ENCODE measurements at places on chromosomes 6 and 20.

GRCh38 chr6:27138837-27139755 lies 108.4 kb upstream of the PRSS16 start:
- DNase-seq: no peak

DNA sequence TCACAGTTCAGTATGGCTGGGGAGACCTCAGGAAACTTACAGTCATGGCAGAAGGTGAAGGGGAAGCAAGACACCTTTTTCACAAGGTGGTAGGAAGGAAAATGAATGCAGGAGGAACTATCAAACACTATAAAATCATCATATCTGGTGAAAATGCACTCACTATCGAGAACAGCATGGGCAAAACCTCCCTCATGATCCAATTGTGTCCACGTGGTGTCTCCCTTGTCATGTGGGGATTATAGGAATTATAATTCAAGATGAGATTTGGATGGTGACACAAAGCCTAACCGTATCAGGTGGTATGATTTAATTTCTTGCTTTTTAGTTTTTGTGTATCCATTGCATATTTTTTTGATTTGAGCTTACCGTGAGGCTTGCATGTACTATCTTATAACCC lies 133.2 kb upstream of the SYNCRIP start:
- no peak for DNase-seq

DNA sequence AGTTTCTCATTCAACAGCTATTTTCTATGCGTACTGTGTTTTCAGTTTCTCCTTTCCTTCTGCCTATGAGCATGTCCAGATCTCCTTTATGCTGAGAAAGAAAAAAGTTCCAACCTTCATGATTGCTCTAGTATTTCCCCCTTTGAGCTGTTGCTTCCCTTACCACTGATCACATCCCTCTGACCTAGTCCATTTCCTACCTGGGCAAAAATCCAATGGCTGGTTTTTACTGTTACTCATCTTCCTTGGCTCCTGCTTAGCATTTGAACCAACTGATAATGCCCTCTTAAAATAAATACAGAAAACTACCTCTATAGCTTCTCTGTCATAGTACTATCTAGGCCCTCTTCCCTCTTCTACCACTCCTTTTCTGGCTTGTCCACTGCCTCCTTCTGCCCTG lies 6.0 kb downstream of the RFX6 start:
- DNase-seq: no peak

DNA sequence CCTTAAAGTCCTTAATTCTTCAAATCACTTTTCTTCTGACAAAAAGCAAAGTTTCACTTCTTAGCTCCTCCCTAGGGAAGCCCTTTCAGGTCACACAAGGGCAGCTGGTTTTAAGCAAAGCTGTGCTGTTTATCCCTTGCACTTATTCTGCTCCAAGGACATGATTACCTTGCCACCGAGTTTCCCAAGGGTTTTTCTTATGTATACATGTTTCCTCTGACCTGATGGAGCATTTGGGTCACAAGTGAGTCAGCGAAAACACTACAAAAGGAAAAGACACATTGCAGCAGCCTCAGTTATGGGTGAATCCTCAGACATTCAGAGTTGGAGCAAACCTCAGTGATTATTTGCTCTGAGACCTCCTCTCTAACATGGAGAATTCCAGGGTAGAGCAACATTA lies 26.6 kb upstream of the ILRUN start:
- DNase-seq: no peak

- no peak for DNase-seq
Observed at GRCh38 chr6:9482030-9482738, 932.7 kb downstream of the TFAP2A start.

- no peak for DNase-seq
Observed at GRCh38 chr20:58579069-58579818, 64.0 kb upstream of the APCDD1L start.

DNA sequence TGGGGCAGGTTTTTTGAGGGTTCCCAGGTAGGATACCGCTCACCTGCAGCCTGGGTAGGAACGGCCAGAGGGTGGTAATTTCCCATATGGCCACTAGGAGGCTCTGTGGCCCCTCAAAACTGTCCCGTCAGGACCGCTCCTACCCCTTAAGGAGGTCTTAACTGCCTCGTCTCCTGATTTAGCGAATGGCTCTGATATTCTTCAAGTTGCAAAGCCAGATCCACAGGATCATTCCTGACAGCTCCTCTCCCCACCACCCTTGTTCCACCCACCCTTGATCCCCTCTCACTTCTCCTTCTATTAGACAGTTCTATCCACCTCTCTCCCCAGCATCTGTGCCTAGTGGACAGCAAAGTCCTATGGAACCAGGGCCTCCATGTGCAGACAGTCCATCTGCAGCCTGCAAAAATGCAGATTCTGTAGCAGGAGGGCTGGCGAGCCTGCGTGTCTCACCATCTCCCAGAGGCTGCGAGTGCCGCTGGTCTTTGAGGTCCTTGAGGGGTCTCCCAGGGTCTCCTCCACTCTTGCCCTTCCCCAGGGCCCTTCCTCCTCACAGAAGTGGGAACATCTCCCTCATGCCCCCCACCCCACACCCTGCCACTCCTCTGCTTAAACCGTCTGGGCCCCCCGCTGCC lies 34.3 kb upstream of the ZBP1 start:
- peak; percentile 57 for DNase-seq

DNA sequence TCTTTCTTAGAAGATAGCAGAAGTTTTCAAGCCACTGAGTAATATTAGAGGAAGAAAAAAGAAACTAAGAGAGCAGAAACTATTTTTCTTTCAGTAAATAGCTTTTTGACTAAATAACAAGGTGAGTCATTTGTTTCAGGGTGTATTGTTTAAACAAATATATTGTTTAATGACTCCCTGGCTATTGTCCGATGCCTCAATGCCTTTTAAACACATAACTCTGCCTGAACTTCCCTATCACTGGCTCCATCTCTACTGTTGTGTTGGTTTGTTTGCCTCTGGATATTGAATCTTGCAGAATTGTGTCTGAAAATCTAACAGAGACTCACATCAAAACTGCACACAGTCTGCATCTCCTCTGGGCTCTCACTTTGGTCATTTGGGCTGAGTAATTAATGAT lies 19.6 kb upstream of the CLIC5 start:
- no peak for DNase-seq

DNA sequence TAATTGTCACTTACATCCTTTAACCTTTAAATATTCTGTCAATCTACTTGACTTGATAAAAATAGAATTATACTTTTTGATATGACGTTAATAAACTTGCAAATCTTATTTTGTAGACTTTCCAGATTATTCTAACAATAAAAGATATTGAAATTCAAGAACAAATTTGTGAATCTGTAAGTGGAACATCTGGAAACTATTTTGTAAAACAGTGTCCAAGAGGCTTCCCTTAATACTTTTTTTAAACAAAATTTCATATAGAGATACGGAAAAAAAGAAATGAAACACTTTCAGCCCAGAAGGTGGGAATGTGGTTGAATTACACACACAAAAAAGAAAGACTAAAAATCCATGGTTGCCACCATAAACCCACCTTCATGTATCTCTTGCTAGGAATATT lies 174.4 kb downstream of the COL19A1 start:
- DNase-seq: no peak

- no peak for DNase-seq
Observed at GRCh38 chr6:8000188-8000596, 64.0 kb downstream of the BLOC1S5 start.

DNA sequence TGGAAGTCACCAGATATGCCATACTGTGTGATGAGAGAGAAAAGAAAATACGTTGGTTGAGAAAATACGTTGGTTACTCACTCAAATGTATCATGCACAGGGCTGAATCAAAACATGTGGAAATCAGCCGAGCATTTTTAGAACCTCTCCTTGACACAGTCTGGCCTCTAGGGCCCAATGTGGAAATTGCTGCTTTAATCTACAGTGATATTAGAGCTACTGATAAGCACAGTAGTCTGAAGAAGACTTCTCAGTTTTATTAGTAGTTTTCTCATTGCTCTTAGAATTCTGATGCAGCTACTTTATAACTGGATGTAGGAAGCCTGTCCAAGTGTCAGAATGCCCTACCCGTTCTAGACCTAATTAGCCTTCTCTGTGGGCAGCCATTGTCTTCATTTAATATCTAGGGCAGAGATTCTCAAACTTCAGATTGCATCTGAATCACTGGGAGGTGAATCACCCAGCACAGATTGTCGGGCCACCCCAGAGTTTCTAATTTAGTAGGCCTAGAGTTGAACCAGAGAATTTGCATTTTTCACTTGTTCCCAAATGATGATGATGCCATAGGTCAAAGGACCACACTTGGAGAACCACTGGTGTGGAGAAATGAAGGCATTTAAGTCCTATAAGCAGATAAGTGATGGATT lies 229.1 kb downstream of the PLCB1 start:
- peak; percentile 41 for DNase-seq

- DNase-seq: no peak
Observed at GRCh38 chr6:123986938-123987337, 183.3 kb downstream of the NKAIN2 start.

DNA sequence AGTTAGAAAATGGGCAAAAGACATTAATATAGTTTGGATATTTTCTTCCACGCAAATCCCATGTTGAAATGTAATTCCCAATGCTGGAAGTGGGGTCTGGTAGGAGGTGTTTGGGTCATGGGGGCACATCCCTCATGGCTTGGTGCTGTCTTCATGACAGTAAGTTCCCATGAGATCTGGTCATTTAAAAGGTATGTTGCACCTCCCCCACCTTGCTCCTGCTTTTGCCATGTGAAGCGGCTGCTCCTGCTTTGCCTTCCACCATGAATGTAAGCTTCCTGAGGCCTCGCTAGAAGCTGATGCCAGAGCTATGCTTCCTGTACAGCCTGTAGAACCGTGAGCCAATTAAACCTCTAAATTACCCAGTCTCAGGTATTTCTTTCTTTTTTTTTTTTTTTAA lies 16.3 kb upstream of the TMEM14A start:
- no peak for DNase-seq

DNA sequence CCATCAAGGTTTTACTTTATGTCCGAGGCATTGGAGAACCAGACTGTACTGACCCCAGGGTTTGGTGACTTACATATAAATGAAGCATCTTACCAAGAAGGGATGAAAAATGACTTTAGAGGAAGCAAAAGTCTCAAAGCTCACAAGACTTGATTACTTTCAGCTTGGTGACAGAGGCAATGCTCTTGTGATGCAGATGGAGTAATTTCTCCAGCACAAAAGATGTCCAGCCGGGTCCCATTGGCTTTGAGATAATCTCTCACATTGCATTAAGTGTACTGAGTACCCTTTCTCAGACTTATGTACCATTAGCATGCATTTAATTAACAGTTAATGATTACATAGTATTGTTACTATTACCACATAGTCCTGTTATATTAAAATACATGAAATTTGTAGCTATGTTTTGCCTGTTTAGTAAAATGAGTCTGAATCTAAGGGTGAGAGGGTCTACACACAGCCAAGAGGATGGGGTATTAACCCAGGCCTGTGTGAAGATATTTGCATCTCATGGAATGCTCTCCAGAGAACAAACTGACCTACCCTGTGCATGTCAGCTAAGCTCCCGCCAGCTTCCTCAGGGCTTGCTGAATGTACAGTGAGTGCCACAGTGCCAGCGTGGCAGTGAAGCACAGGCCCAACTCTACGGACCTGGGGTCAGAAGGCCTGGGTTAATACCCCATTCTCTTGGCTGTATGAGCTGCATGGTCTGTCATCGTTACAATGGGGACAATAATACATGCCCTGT lies 5.6 kb downstream of the HTR1E start:
- no peak for DNase-seq

DNA sequence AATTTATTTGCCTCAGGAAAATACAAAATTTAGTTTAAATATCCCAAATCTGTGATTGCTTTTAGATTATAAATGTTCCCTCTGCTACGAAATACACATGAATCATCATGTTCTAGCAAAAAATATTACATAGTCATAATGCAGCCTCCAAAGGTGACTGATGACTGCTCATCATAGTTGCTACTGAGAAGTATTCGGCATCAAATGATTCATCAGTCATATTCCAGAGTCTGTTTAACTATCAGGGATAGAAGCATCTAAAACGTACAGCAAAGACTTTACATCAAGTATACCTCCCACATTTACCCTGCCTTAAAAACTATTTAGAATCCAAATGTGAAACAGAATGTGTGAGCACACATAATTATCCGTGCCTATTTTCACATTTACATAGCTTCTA lies 626.0 kb downstream of the CDH26 start:
- no peak for DNase-seq

GRCh38 chr6:97939440-97940168 lies 656.6 kb upstream of the MMS22L start:
- DNase-seq: no peak

- DNase-seq: no peak
Observed at GRCh38 chr6:125057392-125058246, 95.4 kb downstream of the RNF217 start.

DNA sequence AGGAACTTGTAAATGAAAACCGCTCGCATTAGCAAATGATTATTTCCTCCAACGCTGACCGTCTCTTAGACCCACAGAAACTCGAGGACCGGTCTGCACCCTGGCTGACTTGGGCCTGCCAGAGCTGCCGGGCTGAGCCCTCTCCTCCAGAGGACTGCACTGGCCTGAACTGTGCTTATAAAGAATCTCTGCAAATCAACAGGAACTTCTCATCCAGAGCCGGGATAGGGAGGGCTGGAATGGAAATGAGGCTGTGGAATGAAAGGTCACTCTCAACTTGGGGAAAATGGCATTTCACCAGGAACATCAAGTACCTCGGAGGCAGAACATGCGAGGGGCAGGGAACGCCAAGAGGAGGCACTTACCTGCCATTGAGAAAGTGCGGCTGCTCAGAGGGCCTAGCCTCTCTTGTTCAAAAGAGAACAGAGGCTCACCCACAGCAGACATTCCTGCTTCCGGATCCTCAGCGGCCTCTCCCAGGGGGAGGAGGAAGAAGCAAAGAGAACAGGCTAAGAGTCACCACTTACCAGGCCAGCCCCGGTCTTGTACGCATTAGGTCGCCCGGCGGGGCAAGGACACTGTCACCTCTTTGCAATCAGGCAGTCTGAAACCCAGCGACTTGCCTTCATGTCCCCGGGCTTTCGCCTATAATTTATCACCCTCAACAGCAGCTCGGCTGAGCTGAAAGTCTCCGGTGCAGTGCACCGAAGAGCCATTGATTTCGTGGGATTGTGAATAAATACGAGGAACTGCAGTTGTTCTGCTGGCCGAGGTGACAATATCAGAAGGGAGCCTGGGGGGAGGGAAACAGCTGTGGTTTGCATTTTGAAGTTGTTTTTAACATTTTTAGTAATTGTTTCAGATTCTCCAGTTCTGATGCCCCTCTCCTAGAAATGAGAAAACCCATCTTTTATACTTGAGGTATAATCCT lies 37.6 kb downstream of the ZMYND8 start:
- DNase-seq: no peak

DNA sequence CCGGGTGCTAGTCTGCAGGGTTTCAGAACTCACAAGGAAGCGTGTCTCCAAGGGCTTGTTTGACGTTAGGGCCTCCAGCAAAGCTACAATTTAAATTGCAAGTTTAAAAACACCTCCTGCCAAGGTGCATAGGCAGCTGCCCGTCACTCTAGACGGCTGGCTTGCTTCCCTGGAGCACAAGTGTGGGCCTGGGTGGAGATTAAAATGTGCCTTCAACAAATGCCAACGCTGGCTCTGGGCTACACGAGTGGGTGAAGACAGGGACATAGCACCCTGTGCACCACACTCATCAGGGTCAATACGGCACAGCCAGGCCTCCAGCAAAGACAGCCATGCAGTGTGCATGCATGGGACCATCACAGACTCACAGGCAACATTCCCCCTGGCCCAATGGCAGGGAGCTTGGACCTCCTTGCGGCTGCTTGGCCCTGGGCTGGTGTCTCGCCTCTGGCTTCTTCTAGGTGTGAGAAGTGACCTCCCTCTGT lies 48.4 kb upstream of the FRMD1 start:
- DNase-seq: no peak

Data from NCI-H446 (cell line).